ENCODE measurements at places on chromosomes 2 and 18.
A peak's percentile ranks its signal among the peaks of the same experiment; 100 is the strongest.

DNA sequence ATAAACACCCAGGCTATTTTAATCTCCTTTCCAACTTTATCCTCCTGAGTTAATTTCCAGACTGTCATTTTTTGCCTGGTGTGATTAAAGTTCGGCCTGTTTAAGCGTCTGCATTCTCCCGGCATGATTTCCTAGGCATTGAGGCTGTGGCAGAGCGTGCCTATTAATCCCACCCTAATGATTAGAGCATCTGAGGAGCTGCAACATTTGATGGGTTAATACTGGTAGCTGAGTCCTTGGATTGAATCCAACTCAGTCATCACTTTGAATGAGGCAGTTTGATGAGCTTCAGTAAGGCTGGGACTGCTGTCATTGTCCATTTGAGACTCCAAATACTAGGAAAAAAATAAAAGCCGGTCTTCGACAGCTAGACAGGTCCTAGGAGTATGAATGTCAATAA lies 882.5 kb downstream of the SLC4A3 start:
- DNase-seq = no peak

GRCh38 chr2:235591231-235591730 lies 97.4 kb downstream of the AGAP1 start:
- no peak for DNase-seq

DNA sequence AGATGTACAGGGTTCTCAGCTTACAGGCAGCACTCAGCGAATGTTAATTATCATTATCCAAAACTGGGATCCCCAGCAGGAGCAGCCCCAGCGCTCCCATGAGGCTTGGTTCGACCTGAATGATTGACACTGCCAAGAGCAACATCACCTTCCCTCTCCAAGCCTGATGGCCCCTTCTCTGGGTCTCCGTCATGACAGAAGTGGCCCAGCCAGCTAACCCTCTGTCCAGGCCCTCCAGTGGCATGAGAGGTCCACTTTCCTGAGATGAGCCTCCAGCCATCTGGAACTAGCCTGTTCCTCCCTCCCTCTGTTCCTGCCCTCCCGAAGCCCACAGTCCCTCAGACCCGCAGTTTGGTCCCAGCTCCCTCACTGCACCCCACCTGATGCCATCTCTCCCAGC lies 97.0 kb upstream of the RAB6C start:
- DNase-seq = no peak

GRCh38 chr2:57510704-57511103 lies 535.9 kb upstream of the VRK2 start:
- DNase-seq = no peak

DNA sequence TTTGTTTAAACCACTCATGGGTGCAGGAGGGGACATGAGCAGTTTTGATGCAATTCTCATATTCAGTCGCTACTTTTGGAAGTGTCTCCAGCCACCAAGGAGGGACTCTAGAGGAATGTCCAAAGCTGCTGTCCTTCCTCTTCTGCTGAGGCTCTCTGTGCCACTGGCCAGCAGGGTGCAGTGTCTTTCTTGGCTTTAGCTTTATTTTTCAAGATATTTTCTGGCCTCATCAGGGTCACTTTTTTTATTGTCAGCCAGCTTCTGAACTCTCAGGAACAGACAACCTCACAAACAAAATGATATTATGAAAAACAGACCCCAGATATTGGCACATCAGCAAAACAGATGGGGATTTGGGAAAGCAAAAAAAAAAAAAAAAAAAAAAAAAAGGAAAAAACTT lies 289.3 kb upstream of the ZSWIM2 start:
- DNase-seq = no peak

DNA sequence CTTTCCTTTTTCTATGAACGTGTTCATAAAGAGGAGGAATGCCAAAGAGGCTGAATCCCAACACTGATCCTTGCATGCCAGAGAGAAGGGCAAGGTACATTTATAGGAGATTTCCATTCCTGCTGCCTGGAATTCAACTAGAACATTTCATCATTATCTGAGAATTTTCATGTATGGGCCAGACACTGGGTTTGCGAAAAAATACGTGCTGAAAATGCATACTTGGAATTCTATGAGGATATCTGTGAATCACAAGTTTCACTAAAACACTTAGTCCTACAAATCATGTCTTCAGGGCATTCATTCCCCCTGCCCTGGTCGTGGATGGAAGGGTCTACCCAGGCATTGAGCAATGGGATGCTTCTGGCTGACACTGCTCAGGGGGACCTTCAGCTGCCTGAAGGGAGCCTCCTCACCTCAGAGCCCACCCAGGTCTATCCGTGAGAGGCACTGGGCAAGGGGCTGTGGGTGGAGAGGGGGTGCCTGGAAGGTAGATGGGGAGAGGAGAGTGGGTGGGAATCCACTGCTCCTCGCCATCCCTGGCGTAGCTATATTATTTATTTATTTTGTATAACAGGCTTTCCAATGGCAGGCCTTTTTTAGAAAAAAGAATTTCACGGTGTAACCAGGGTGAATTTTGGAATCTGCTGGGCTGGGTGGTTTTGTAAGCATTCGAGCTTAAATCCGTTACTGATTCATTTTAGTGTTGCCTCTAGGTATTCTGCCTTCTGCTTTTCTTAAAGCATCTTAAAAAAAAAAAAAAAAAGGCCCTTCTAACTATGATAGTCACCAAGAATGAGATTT lies 560.6 kb upstream of the ID2 start:
- no peak for DNase-seq

DNA sequence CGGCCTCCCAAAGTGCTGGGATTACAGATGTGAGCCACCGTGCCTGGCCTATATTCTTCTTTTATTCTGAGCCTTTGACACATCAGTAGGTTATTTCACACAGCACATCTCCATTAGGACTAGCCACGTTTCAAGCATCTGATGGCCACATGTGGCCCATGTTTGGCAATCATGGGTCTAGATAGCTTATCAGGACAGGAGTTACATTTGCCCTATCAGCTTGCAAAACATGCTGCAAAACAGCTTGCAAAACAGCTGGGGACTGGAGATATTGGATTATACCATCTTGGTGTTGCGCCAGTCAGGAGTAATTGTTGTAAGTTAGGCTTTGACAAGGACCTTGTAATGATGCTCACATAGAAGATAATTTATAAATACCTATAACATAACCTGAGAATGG lies 94.9 kb downstream of the GBX2 start:
- no peak for DNase-seq

DNA sequence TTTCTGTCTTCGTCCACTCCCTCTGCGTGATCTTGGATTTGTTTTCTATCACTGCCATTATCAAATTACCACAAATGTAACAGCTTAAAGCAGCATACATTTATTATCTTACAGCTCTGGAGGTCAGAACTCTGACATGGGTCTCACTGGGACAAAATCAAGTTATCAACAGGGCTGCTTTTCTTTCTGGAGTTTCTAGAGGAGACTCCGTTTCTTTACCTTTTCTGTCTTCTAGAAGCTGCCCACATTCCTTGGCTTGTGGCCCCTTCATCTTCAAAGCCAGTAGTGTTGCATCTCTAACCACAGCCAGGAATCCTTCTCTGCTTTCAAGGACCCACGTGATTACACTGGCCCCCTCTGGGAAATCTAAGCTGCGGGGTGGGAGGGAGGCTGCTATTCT lies 21.9 kb upstream of the TET3 start:
- no peak for DNase-seq

- no peak for DNase-seq
These were observed 51.8 kb upstream of the BIN1 start for GRCh38 chr2:127158614-127159290.

- no peak for DNase-seq
These were observed 27.2 kb downstream of the UBXN4 start for GRCh38 chr2:135768863-135769262.

GRCh38 chr2:168722592-168722991 lies 79.8 kb upstream of the NOSTRIN start:
- DNase-seq = no peak

DNA sequence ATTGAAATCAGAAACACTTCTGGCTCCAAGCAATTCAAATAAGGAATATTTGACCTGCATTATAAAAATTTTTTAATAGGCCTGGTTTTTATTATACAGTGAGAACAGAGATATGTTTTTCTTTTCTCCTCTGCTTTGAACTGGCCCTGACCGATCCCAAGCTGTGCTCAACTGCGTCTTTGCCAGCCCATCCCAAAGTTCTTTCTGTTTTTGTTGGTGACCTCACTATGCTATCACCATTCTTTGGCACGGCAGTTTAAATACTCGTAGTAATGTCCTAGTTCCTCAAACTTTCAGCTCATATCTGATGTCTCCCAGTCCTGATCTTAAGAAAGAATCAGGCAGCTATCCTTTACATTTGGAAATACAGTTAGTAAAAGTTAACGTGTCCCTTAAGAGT lies 42.3 kb upstream of the NETO1 start:
- DNase-seq = no peak

GRCh38 chr2:39492716-39493115 lies 55.6 kb upstream of the MAP4K3 start:
- no peak for DNase-seq

- DNase-seq = no peak
These were observed 43.7 kb downstream of the FRZB start for GRCh38 chr2:182822733-182823132.

DNA sequence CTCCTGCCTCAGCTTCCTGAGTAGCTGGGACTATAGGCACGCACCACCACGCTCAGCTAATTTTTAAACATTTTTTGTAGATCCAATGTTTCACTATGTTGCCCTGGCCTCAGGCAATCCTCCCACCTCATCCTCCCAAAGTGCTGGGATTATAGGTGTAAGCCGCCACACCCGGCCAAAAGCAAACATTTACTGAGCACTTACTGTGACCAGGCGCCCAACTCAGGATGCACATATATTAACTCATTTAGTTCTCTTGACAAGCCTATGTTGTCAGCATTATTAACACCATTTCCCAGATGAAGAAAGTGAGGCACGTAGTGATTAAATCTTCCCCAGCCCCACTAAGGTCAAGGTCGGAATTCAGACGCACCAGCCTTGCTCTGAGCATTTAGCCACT lies 41.1 kb downstream of the TMEM37 start:
- DNase-seq = peak; percentile 18

- no peak for DNase-seq
These were observed 85.9 kb downstream of the SMAD7 start for GRCh38 chr18:48864876-48865275.

GRCh38 chr2:10844097-10844496 lies 31.5 kb upstream of the PDIA6 start:
- DNase-seq = no peak

DNA sequence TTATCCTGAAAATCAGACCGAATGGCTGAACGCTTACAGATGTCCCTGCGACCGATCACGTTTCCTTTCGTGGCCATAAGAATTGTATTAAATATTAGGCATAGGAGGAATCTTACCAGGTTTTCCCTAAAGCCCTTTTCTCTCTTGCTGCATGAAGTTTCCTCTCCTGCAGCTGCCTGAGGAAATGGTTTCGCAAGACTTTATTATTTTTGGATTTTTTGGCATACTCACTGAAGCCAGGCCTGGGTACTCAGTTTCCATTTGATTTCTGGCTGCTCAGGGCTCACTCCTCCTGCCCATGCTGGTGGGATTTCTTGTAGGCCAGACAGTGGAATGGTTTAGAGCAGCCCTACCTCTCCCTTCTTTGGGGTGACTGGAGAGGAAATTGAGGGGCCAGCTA lies 114.0 kb downstream of the KLHL29 start:
- DNase-seq = no peak

DNA sequence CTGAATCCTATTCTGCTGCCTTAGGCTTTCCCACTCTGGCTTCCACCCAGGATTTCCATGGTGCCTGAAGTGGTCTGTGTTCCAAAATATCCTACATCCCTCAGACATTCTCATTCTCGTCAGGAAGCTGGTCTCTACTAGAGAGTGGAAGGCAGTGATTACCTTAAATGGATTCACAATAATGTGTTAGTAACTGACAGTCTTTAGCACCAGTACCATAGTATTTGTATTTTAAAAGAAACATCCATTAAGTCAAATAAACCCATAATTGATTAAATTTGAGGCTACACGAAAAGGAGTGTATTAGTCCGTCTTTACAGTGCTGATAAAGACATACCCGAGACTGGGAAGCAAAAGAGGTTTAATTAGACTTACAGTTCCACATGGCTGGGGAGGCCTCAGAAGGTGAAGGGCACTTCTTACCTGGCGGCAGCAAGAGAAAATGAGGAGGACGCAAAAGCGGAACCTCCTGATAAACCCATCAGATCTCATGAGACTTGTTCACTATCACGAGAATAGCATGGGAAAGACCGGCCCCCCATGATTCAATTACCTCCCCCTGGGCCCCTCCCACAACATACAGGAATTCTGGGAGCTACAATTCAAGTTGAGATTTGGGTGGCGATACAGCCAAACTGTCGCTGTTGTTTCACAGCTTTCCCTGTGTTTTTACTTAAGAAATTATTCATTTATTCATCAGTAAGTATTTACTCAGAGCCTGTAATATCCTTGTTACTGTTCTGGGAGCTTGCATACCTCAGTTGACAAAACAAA lies 306.5 kb downstream of the STK39 start:
- no peak for DNase-seq

DNA sequence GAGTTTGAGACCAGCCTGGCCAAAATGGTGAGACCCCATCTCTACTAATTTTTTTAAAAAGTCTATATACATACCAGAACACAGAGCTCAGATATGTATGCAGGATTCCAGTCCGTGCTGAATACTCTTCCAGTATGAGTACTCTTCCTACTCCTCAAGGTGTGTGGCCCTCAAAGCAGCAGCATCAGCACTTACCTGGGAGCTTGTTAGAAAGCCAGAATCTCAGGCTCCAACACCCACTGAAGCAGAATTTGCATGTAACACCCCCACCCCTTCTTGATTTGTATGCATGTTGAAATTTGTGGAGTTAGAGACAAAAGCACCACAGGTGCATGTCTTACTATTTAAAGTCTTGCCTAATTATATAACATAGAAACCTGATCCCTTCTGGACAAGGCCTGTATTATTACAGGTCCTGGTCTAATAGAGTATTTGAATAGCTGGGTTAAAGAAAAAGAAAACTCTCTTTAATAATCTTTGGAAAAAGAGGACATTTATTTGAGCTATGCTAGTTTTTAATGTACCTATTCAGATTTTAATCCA lies 50.3 kb upstream of the NFE2L2 start:
- no peak for DNase-seq

DNA sequence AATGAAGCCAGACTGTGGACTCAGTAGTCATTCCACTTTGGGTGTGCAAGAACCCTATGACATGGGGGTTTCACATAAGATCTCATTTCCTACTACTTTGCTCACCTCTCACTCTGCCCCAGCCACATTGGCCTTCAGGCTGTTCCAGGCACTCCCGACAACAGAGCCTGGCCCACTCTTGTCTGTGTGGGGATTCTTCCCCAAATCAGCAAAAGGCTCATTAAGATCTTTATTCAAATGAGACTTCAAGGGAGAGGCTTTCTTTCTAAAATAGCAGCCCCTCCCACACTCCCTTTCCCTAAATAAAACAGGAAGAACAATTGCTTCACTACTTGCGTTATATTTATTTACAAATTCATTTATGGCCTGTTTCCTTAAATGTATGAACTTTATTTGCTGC lies 3.5 kb upstream of the CDC42EP3 start:
- no peak for DNase-seq
